Mesenchymal stem cell (in vitro differentiated cells and primary cell): ENCODE measurements at places on chromosomes 5 and 9.

- no peak for DNase-seq
Observed at GRCh38 chr5:115907177-115907576, 55.1 kb upstream of the LVRN start.

DNA sequence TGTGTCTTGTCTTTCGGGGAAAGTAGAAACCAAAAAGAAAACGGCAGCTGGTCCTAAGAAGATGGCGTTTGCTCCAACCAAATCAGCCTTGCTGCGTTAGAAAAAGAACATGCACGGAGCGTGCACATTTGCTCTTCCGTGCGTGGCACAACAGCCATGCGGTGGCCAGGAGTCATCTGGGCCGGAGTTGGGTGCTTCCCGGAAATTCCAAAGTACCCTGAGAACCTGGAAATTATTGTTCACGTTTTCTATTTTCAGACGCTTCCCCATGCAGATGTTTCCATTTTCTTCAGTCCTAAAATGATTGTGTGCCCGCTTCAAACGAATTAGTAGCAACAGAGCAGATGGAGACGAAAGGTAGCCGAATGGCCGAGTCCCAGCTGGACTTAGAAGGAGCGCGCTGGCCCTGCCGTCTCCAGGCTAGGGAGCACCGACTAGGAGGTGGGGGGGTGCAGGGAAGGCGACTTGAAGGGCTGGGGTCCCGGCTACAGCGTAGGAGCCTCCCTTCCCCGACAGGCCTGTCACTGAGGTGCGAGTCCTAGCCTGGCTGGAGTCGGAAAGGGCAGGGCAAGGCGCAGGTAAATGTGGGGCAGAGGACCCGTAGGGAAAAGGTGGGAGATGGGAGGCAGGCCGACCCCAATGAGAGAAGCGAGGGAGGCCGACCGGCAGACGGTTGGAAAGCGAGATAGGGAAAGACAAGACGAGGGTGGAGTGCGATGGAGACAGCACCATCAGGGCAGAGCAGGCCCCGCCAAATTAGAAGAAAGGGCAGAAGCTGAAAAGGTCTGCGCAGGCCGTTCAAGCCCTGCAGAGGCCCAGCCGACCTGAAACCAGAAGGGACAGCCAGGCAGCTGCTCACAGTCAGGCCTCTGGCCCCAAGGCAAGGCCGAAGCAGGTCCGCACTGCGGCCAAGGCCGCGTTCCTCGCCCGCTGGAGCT, 1.4 kb downstream of the BARX1 start:
- DNase-seq, result no peak

DNA sequence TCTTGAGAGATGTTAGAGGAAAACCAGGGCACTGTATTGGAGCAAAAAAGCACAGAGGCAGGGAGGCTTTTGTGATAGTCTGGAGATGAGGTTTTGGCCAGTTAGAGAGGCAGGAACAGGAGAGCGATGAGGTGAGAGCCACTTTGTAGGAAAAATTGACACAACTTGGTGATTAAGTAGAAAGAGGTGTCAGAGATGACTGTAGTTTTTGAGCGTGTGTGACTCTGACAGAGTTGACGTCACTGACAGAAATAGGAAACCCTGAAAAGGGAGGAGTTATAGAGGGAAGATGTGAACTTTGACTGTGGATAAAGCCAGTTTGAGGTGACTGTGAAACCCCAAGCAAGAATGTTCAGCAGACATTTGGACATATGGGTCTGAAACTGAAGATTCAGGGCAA, 15.7 kb downstream of the NFX1 start:
- no peak for DNase-seq

DNA sequence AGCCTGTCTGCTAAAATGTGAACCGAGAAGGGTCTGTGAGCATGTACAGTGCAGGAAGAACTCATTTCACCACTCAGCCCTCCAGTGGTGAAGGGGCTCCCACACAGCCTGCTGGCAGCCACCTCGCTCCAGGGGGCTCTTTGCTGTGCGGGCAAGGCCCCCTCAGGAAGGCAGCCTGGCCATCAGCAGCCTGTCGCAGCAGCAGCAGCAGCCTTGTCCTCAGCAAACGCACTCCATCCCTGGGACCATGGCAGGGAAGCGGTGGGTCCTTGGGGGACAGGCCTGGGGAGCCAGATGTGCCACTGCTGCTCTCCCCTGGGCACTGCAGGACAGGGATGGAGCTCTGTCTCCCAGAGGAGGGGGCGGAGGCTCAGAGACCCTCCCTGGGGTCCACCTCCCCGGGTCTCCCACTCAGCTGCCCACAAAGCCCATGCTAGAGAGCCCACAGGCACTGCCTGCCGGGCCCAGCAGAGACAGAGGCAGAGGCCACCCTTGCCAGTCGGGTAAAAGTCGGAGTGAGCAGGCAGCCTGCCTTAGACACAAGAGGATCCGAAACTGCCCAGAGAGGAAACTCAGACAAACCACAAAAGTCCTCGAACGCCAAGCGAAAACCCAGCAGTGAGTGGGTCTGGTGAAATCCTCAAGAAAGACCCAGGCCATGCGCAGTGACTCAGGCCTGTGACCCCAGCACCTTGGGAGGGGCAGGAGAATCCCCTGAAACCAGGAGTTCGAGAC, 8.0 kb downstream of the BRD3 start:
- DNase-seq, result no peak

GRCh38 chr5:144189800-144190429, 19.2 kb downstream of the KCTD16 start:
- DNase-seq, result peak; percentile 94

- no peak for DNase-seq
Observed at GRCh38 chr9:130137081-130137640, 35.0 kb upstream of the NCS1 start.
